ENCODE measurements at places on chromosomes 16 and 17. TPM values are rescaled to one million over a fixed set of nuclear protein-coding genes. Genes with fewer than 3 reads are reported as not detected.

Gene CWC25
- total RNA-seq: 7.7 TPM

Gene EVI2B
- 2.9 TPM for total RNA-seq

Gene HCRT
- total RNA-seq: not detected

Gene C16orf46
- 0.34 TPM for total RNA-seq

Gene SULT1A1
- under 0.01 TPM for total RNA-seq

Gene CLEC10A
- not detected for total RNA-seq

Gene DPEP2NB
- total RNA-seq: not detected

Gene TMIGD1
- not detected for total RNA-seq

Gene ZACN
- not detected for total RNA-seq

Gene KIF22
- 102 TPM for total RNA-seq

Gene CCL7
- 1.7 TPM for total RNA-seq

Gene HAS3
- total RNA-seq: 0.67 TPM

Gene PTX4
- under 0.01 TPM for total RNA-seq

Gene SOST
- total RNA-seq: not detected

Gene AXIN2
- total RNA-seq: 2.7 TPM

Gene MAP2K6
- 3.4 TPM for total RNA-seq

Gene CRHR1
- total RNA-seq: not detected

Gene TPSB2
- not detected for total RNA-seq

Gene FAM171A2
- 2.9 TPM for total RNA-seq

Gene TNFRSF17
- not detected for total RNA-seq

Gene UMOD
- total RNA-seq: not detected

Gene CHST5
- 0.31 TPM for total RNA-seq

Gene KRTAP3-2
- not detected for total RNA-seq
